NCI-H774 (cell line): ENCODE measurements at places on chromosomes 5 and 9.

DNA sequence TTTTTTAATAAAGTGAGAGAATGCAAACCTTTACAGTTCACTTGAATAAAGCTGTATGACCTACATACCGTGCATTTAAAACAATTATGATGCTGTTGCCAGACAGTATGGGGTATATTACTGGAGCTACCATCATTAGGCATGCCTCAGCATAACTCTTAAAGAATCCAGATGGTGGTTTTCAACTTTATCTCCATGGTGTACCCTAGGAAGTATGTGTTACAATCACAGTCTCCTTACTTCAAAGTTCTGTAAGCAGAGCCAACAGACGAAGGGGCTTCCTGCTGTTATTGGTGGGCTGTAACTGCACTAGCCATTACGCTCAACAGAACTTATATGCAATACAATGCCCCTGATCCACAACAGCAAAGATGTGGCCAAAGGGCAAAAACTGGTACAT lies 803.3 kb downstream of the DTWD2 start:
- no peak for DNase-seq

DNA sequence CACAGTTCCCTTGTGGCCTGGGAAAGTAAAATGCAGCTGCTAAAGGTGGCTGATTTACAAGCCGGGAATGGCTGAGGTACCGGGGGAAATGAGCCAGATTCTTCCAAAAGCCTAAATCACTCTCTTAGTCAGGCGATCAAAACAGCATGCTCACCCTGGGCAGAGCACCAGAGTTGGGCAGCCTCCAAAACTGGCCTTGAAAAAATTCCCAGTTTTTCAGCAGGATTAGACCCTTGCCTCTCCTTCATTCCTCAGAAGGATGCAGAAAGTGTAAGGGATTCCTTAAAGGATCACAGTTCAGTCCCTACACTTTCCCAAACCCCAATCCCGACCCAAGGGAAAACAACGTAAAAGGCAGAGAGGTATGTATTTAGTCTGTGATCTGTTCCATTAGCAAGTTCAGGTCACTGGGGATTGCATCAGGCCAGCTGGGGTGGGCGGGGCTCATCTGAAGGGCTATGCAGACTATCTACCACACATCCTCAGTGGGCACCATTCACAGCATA lies 16.9 kb downstream of the TMEM174 start:
- DNase-seq, result no peak

DNA sequence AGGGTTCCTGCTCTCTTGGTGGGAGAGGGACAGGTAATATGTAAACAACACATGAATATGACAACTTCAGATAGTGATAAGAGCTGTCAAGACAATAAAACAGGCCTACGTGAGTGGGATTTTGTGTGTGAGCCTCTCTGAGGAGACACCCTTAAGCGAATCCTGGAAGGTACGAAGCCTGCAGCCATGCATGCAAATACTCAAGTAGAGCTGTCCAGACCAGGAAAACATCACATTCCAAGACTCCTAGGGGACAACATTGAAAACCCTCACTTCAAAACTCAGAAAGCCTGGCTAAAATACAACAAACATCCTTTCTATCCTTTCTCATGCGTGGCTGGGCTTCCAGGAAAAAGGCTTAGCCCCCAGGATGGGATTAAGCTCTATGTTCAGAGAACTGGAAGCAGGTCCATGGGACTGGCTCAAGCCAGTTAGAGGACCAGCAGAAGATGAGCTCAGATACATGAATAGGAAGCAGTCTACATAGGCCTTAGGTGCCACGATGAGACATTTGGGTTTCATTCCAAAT lies 124.8 kb upstream of the IQGAP2 start:
- DNase-seq, result no peak

GRCh38 chr9:131960311-131960710 lies 119.4 kb downstream of the MED27 start:
- no peak for DNase-seq

- no peak for DNase-seq
Measured at GRCh38 chr5:56993241-56993640, 41.3 kb upstream of the MIER3 start.

DNA sequence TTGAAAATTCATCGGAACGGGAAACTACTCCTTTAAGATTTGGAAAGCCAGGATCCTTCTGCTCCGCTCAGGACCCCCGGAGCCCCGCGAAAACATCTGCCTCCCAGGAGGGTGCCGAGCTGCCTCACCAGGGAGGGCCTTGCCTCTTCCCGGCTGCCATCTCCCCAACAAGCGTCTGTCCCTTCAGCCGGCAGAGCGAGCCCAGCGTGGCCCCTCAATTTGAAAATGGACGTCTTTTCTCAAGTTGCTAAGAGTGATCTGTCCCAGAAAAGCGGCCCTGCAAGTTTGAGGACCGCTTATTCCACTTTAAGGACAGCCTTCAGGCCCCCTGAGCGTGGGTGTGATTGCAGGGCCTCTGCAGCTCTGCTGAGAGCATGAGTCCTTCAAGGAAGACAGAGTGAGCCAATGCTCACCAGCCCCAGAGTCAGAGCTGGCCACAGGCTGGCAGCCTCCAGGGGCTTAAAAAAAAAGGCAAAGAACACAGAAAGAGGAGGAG lies 101.3 kb downstream of the PHF2 start:
- no peak for DNase-seq
